ENCODE measurements at places on chromosomes 12 and 14.

DNA sequence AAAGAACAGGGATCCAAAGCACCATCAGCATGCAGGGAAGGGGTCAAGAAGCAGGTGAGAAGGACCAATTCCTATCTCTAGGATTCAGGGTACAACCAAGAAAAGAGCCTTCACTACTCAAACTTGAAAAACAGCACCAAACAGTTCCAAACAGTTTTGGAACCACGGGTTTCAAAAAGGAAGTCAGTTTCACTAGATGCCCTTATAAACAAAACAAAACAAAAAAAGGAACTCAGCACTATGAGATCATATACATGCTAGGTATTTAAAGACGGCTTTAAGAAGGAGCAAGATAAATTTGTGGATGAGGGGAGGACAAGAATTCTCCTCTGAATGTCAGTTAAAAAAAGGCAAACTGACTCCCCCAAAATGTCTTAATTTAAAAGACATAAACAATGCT lies 6.0 kb downstream of the INSM2 start:
- DNase-seq, result no peak

GRCh38 chr12:55847033-55847432 lies 4.3 kb upstream of the MMP19 start:
- no peak for DNase-seq

GRCh38 chr14:35222324-35222723 lies 69.9 kb upstream of the PSMA6 start:
- DNase-seq, result no peak

DNA sequence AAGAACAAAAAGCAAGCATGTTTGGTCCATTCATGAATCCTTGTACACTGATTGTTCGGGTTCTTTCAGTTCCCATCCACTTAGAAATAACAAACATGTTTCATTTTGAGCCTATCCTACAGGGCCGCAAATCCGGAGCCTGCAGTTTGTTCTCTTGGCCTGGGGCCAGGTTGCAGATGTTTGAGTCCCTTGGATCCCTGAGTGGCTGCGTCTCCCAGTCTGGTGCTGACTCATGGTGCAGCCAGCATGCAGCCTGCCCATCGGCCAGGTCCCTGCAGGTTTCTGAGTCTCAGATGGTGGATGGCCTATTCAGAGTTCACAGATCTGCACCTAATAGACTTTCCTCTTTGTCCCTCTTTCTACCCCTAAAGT lies 1.9 kb upstream of the DYNC1H1 start:
- no peak for DNase-seq

DNA sequence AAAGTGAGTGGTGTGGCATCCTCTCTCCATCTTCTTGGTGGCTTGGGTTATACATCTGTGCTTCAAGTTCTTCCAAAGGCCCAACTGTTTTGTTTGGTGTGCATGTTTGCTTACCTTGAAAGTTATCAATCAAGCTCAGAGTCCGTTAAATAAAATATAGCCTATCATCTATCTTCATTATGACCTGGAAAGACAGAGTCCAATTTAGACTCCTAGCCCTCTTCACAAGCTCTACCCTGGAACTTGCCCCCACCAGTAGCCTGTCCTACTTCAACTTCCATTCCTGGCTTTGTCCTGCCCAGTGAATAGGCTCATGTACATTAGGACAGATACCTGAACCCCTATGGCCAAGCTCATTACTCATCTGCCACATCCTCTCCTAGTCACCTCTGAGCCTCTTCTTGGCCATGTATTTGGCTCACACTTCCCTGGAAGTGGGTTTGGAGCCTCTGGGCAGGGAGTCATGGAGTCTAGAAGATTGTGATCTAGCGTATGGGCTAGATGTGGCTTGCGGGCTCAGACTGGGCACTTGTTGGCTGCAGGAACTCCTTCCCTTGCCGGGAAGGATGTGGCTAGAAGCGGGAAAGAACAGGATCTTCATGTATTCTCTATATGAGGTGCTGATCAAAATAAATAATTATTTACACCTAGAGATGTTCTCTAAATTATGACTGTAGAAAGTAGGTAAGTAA lies 6.4 kb upstream of the SSTR1 start:
- DNase-seq, result no peak

GRCh38 chr12:100474617-100475016 lies 951 bp downstream of the NR1H4 start:
- no peak for DNase-seq

GRCh38 chr14:83147006-83147405 lies 1613.4 kb upstream of the SEL1L start:
- no peak for DNase-seq

DNA sequence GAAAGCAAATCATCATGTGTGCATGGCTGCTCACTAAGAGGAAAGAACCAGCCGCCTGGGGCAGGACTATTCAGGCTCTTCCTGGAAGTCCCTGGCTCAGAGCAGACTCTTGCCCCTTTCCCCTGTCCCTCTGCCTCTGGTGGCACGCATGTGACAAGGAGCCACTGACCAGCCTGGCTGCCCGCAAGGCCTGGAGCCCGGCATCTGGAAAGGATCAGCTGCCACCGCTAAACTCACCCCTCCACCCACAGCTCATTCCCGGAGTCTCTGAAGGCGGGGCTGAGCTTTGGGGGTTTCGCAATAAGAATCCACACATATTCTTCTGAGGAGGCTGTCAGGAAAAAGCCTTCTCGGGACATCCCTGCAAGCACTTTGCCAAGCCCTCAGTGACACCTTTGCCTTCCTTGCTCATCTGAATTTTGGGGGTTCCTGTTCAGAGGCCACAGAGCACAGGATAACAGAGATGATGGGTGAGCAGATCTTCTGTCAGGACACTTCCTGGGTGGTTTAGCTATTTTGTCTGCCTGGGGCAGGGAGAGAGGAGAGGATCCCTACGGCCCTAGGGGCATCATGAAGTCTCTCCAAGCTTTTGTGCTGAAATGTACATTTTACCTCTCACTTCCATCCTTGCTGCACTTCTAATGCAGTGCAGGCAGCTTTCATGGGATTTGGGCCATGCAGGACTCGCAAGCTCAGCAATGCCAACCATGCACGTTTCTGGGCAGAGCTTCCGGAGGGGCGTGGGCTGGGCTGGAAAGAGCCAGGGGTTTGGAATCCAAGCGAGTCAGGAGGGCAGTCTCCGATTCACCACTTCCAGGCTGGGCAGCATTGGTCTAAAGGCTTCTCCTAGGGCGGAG lies 124.8 kb upstream of the MAP1LC3B2 start:
- DNase-seq, result no peak

GRCh38 chr12:54719691-54720090 lies 71.5 kb upstream of the DCD start:
- DNase-seq, result no peak

- DNase-seq, result no peak
Observed at GRCh38 chr12:43758247-43758727, 303 bp downstream of the PUS7L start.

Measured in stimulated activated CD8-positive, alpha-beta memory T cell treated with anti-CD3 and anti-CD28 coated beads, Interleukin-4, amount 100 ng/mL, for 1 hour (primary cell).